WTC11 (cell line): ENCODE measurements at places on chromosomes 2 and 18. TPM values are rescaled to one million over a fixed set of nuclear protein-coding genes. Genes with fewer than 3 reads are reported as not detected.

The CCDC102B gene
- 3.1 to 5.1 TPM (median 3.2 TPM) in 3 replicates for total RNA-seq

The NLRC4 gene
- not detected in 3 replicates for total RNA-seq

The CNGA3 gene
- total RNA-seq, result not detected in 3 replicates

The CD8B gene
- total RNA-seq, result 0.70 to 0.73 TPM (median 0.71 TPM) in 3 replicates

The OR6B2 gene
- total RNA-seq, result not detected in 3 replicates

The ABCG8 gene
- total RNA-seq, result 0.23 to 0.25 TPM in 2 of 3 replicates, not detected in the other

The TEKT4 gene
- 0.18 TPM in 1 of 3 replicates, not detected in the others for total RNA-seq

The FKBP1B gene
- 58.6 to 83.9 TPM (median 74.8 TPM) in 3 replicates for total RNA-seq

The RAB6C gene
- 0.07 to 0.09 TPM (median 0.07 TPM) in 3 replicates for total RNA-seq

The HOXD9 gene
- total RNA-seq, result not detected in 3 replicates

The SRD5A2 gene
- total RNA-seq, result 0.05 to 0.07 TPM (median 0.05 TPM) in 3 replicates

The CFAP210 gene
- total RNA-seq, result 0.20 to 0.60 TPM (median 0.25 TPM) in 3 replicates

The ALKAL2 gene
- total RNA-seq, result 3.5 to 5.2 TPM (median 4.3 TPM) in 3 replicates

The SH3BP4 gene
- total RNA-seq, result 31.1 to 44.4 TPM (median 32.6 TPM) in 3 replicates
